ENCODE measurements at places on chromosomes 1 and 21. TPM values are rescaled to one million over a fixed set of nuclear protein-coding genes. Genes with fewer than 3 reads are reported as not detected.

The MTARC1 gene
- 2.5 TPM for total RNA-seq

The LRRC71 gene
- total RNA-seq = 0.37 TPM

The CFHR3 gene
- total RNA-seq = 0.23 TPM

The LORICRIN gene
- total RNA-seq = not detected

The CYYR1 gene
- total RNA-seq = 0.30 TPM

The PGLYRP4 gene
- not detected for total RNA-seq

The SLC6A17 gene
- total RNA-seq = 0.60 TPM

The KCNE2 gene
- not detected for total RNA-seq

The LINGO4 gene
- total RNA-seq = not detected

The FCRL1 gene
- total RNA-seq = not detected

The GPR37L1 gene
- total RNA-seq = 0.05 TPM

The FCGR1A gene
- not detected for total RNA-seq

The MED8 gene
- total RNA-seq = 73.3 TPM

The ADGRL4 gene
- total RNA-seq = 92.6 TPM

The SGIP1 gene
- total RNA-seq = 4.4 TPM

The DBT gene
- total RNA-seq = 7.7 TPM

The LIN28A gene
- not detected for total RNA-seq

The KCNQ4 gene
- total RNA-seq = not detected

The C1orf115 gene
- 0.30 TPM for total RNA-seq

Measured in smooth muscle cell of the umbilical artery (primary cell).